ENCODE measurements at places on chromosomes 3 and 15.

DNA sequence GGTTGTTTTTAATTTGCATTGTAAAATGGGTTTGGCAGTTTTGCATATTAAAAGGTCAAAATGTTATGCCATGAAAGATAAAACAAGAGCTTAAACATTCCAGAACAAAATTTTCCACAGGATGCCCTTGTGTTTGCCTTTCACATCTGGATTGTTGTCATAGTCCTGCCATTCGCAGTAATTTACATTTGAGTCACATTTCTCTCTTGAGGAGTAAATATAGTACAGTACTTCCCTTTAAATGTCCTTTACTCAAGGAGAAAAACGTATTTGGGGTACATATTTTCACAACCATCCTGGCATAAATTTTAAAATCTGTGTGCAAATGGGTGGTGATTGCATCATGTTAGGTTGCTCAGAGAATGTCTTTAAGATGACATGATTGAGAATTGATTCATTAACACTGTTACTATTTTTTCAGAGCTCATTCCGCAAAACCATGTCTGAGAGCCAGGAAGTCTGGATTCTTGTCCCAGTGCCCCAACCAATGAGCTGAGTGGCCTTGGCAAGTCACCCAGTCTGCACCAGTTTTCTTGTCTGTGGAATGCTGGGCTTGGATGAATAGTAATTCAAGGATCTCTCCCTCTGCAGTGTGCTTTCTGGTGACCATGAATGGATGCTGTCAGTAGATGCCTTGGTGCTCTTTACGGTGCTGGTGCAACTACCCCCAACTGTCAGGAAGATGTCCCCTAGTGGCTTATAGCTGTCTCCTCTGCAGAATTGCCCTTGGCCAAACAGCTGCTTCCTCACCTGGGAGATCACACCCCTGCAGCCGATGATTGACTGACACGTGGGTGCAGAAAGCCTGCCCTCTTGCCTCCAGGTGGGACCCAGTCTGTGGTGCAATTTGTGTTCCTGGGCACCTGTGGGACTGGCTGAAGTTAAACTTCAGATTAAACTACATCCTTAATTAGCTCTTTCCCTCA is 43.0 kb downstream of the ABHD5 start:
- DNase-seq = no peak

GRCh38 chr3:184314363-184314699 is at the start of gene EIF4G1:
Gene EIF4G1, plus strand, starts transcription at chr3:184314606. Its CDS starts 1,191 bp downstream, at chr3:184315797.
- peak; percentile 96 for DNase-seq

DNA sequence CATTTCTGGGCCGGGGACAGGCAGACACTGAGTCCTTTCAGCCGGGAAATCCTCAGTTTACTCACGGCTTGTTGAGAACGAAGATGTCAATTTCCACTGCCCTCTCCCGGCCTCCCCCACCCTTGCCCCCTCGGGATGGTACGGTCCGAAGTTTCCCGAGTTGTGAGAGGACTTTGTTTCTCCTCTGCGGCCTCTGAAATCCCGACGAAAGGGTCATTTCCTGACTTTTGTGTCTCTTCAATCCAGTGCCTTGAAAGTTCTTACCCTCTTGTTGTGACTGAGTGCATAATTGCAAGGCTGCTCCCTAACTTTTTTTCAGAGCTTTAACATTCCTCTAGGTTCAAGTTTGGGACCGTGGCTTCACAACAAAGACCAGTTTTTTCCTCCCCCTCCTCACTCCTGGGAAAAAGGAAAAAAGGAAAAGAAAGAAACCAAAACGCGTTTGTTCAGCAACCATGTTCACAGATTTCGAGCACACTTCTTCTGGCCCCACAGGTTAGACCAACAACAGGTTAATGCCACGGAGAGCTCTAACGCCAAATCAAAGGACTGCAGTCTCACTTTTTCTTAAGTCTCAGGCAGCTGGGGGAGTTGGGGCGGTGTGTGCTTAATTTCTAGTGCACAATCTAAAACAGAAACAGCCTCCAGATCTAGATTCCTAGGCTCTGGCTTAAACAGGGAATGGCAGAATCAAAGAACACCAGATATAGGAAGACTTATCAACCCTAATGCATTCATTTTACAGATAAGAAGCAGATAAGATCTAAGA is 138.9 kb downstream of the TMCO5A start:
- DNase-seq = no peak

DNA sequence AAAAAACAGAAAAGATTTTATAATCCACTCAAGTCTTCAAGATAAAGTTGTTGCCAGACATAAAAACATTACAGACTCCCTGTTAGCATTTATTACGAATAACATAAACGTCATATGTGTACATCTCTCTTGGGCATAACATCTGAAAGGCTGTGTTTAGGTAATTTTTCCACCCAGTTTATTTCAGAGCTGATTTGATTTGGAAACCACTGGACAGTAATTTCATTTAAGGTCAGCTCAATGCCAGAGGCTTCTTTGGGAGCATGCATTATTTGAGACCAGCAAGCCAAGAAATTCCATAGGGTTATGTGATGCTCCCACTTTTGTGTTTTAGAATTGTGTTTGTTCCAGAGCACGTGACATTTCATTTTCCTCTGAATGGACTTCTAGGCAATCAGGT is 196.0 kb downstream of the AKAP13 start:
- DNase-seq = no peak

GRCh38 chr15:78988361-78988911 is 43.6 kb upstream of the CTSH start:
- DNase-seq = no peak

- no peak for DNase-seq
Measured at GRCh38 chr15:91782221-91782620, 71.3 kb upstream of the SLCO3A1 start.

All from BE2C (cell line).